Activated naive CD4-positive, alpha-beta T cell (primary cell): ENCODE measurements at places on chromosomes 7 and 10.

- DNase-seq = no peak
Observed at GRCh38 chr10:6786579-6787031, 206.5 kb upstream of the PRKCQ start.

GRCh38 chr7:35874886-35875285 lies 74.0 kb downstream of the SEPTIN7 start:
- no peak for DNase-seq

GRCh38 chr7:15783987-15784693 lies 97.7 kb upstream of the MEOX2 start:
- no peak for DNase-seq

DNA sequence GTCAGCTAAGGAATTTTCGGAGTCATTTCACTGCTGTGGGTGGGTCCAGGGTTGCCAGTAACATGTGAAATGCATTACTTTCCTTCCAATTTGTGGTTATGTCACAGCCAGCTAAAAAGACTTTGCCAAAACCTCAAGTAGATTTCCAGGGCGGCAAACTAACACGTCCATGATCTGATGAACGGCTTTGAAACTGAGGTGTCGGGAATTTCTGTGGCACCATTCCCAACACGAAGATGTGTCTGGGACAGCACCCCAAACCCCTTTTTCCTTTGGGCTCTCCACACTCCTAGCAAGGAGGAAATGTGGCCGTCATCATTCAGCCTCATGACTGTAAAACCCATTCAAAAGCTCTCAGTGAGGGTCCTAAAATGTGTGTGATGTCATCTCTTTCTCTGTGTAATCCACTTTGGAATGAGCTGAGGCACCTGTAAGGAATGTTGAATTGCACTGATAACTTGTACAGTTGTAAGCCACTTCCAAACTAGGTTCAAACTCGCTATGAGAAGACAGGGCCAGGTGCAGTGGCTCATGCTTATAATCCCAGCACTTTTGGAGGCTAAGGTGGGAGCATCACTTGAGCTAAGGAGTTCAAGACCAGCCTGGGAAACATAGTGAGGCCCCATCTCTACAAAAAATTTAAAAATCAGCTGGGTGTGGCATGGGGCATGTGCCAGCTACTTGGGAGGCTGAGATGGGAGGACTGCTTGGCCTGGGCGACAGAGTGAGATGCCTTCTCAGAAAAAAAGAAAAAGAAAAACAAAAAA lies 146.1 kb upstream of the FRMD4A start:
- DNase-seq = no peak

DNA sequence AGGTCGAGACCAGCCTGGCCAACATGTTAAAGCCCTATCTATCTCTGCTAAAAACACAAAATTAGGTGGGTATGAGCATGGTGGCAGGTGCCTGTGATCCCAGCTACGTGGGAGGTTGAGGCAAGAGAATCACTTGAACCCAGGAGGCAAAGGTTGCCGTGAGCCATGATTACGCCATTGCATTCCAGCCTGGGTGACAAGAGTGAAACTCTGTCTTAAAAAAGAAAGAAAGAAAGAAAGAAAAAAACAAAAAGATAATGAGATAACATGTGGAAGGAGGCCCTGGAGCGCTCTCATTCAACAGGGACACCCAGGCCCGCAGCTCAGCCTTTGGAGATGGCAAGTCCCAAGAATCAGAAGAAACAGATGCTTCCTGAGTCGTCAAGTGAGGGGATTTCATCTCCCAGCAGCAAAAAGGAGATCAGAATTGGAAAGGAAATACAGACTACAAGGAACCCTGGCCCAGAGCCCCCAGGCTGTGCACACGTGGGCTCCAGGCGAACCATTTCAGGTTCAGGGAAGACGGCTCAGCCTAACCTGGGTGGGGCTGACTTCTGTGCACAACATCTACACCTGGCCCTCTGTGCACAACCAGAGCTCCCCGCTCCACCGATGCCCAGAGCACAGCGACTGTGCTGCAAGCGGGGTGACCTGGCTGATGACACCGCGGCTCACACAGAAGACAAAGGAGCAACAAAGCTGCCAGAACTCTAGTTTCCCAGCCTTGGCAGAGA lies 33.3 kb downstream of the GNA12 start:
- no peak for DNase-seq

- no peak for DNase-seq
Observed at GRCh38 chr7:128860158-128861073, 2.2 kb upstream of the ATP6V1F start.

DNA sequence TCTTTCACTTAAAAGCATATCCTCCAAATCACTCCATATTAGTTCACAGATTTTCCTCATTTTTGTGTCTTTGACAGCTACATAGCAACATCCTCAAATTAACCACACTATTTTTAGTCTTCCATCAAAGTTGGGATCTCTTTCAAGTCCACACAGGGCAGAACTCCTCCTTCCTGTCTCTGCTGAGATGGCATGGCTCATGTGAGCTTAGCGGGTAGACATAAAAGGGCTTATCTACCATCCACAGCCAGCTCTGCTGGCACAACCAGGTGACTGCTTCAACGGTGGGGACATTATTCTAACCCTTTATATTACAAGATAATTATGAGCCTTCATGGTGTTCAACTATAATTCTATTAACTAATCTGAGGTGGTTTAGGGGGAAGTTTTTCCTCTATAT lies 35.5 kb downstream of the ICA1 start:
- no peak for DNase-seq

- DNase-seq = peak; percentile 47
Observed at GRCh38 chr10:71319042-71319799, at the start of gene SLC29A3. TSS of gene SLC29A3 (plus strand) at chr10:71319259. CDS start at chr10:71319310, 51 bp downstream.

DNA sequence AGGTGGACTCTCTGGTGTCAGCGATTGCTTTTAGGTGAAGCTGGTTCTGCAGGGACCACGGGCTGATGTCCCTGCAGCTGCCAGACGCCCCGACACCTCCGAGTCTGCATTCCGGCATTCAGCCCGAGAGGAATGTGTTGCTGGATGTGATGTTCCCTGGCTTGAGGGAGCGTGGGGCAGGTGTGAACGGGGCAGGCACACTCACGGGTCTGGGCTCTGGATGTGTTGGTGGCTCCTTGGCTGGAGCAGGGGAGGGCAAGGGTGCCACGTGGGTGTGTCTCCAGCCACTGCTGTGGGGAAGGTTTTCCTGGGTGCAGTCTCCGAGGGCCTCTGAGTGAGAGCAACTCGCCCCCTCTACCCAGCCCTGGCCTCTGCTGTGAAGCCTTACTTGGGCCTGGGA lies 140.5 kb downstream of the CAMK1D start:
- DNase-seq = no peak

- DNase-seq = no peak
Observed at GRCh38 chr7:132221356-132221755, 354.9 kb downstream of the PLXNA4 start.

- DNase-seq = no peak
Observed at GRCh38 chr7:50791938-50792341, 9.2 kb upstream of the GRB10 start.

DNA sequence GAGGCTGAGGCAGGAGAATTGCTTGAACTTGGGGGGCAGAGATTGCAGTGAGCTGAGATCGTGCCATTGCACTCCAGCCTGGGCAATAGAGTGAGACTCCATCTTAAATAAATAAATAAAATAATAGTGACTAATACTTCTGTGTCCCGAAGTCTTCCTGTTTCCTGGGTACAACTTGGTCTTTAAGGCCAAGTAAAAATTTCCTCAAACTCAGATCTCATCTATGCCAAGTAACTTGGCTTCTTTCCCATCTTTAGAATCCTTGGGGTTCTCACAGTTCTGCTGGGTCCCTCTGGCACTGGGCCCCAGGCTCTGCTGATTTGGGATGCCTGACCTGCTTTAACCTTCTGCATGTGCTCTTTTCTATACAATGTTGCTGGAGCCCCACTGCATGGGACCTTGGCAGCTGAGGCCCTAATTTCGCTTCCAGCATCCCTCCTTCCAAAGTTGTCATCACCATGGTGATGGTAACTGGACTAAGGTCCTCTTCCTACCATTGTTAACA lies 22.7 kb upstream of the AKR1B10 start:
- DNase-seq = no peak

GRCh38 chr10:93951905-93952304 lies 41.8 kb upstream of the PLCE1 start:
- DNase-seq = no peak

DNA sequence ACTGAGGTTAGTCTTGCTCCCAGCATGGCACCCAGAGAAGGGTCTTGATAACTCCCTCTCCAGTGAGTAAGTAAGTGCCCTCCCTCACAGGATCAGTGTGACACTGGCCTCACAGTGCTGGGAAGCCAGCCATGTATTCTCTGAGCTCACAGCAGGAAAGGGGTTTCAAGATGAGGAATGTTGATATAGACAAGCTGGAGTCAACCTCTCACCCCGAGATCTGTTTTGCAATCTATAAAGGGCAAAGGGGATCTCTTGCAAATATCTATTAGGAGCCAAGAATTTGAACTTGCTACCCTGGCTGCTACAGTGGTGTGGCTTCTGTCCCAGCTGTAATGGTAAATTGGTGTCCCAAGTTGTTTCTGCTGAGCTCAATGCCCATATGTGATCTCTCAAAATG lies 70.2 kb upstream of the ADAM12 start:
- no peak for DNase-seq

- no peak for DNase-seq
Observed at GRCh38 chr7:28726555-28726954, 231.6 kb downstream of the TRIL start.

DNA sequence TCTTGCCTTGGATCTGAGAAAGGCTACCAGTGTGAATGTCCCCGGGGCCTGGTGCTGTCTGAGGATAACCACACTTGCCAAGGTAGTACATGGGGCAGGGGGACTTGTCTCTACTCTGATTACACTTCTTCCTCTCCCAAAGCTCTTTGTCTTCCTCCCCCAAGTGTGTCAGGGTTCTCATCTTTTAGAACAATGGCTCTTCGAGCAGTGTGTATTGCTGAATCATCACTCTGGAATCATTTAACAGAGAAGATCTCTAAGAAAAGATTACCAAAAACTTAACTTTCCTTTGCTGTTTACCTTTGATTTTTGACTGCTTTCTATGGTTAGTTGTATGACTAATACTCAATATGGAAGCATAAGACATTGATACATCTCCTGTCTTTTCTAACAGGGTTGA lies 18.2 kb downstream of the OIT3 start:
- no peak for DNase-seq

GRCh38 chr7:7913504-7913903 lies 55.1 kb upstream of the GLCCI1 start:
- DNase-seq = no peak

- no peak for DNase-seq
Observed at GRCh38 chr10:94287336-94287735, 75.4 kb downstream of the NOC3L start.

DNA sequence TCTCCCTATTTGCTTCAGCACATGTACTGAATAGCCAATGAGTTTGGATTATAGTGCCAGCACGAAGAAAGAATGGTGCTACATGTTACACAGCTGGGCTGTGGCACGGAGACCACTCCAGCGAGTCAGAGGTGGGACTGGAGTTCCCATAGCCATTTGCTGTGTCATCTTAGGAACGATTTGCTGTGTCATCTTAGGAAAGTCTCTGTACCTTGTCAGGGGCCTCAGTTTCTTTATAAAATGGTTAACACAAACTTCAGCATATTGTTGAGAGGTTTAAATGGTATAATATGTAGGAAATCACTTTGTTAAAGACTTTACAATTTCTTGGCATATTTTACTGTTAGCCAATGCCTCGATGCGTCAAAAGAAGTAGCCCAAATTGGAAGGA lies 609.4 kb downstream of the LRMDA start:
- no peak for DNase-seq

GRCh38 chr10:30231071-30231652 lies 117.9 kb downstream of the MTPAP start:
- no peak for DNase-seq

- DNase-seq = no peak
Observed at GRCh38 chr7:119711104-119711503, 561.9 kb upstream of the KCND2 start.

GRCh38 chr7:95105627-95106026 lies 198.2 kb downstream of the PPP1R9A start:
- no peak for DNase-seq

GRCh38 chr10:82438277-82438676 lies 563.3 kb downstream of the NRG3 start:
- no peak for DNase-seq

GRCh38 chr10:33111488-33112051 lies 153.5 kb upstream of the ITGB1 start:
- no peak for DNase-seq

DNA sequence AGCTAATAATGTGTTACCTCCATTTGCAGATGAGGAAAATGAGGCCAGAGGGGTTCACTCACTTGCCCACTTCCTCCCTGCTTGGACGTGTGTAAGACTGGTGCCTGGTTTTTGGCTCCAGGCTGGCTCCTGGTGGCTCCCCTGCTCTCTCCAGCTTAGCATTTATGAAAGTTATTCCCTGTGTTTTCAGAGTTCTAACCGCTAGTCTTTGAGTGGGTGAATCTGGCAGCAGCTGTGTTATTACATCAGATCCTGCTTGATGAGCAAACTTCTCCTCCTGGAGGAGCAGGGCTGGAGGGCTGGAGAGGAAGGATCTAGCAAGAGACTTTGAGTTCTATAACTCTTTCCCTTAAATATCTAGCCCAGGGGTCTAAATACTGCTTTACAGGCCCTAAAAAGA lies 80.9 kb upstream of the AGBL3 start:
- no peak for DNase-seq

DNA sequence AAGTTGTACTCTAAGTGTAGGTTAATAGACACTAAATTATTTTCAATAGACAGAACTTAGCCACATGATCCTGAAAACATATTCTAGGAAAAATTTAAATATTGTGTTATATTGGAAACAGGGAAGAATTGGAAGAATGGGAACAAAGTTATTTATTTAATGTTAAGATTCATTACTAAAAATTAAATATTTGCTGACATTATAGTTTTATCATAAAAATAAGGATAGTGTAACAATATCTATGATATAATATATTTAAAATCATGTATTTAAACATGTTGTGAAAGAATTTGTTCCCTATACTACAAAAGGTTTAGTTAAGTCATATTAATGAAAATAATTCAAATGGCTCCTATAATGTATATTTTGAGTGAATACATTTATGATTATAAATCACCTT lies 120.1 kb upstream of the TEX47 start:
- no peak for DNase-seq

DNA sequence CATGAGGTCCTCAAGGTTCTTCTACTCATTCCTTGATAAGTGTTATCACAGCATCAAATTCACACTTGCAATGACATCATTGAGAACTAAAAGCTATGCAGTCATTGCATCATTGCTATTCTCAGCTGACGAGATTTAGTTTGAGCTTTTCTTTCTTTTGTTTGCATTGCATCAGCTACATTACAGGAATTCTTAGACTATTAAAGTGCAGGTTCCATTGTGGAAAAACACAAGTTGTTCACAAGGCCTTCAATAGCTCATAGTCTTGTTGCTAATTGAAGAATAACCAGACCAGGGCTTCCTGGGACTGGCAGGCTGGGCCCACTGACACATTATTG lies 139.3 kb downstream of the CXCL12 start:
- DNase-seq = no peak

DNA sequence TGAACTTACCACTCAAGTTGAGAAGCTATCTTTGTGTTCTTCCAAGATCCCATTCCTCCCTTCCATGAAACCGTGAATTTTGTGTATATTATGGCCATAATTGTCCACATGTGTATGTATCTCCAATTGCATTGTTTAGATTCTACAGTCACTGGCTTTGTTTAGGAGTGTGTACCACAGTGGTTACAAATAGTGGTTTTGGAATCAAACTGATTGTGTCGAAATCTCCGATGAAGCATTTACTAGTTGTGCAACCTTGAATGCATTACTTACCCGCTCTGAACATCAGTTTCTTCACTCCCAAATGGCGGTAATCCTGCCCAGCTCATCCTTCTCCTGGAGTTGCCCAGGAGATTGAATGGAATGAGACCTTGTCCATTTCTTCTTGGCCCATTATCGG lies 145.0 kb upstream of the ZNF32 start:
- no peak for DNase-seq

GRCh38 chr10:113131613-113132261 lies 181.7 kb downstream of the TCF7L2 start:
- DNase-seq = no peak
